Airway epithelial cell (primary cell): ENCODE measurements at places on chromosomes 11 and 22. TPM values are rescaled to one million over a fixed set of nuclear protein-coding genes. Genes with fewer than 3 reads are reported as not detected.

APOL5 gene
- not detected in 2 replicates for total RNA-seq

CHRM1 gene
- total RNA-seq = not detected in 2 replicates

RIMBP3C gene
- total RNA-seq = 0.14 TPM in 1 of 2 replicates, not detected in the other

DNAJB13 gene
- total RNA-seq = 0.14 and 0.28 TPM in 2 replicates

HDHD5 gene
- total RNA-seq = 63.1 and 63.6 TPM in 2 replicates

OVOL1 gene
- 26.4 and 31.0 TPM in 2 replicates for total RNA-seq

TRIM34 gene
- total RNA-seq = 9.4 and 9.5 TPM in 2 replicates

PGR gene
- not detected in 2 replicates for total RNA-seq

MMP27 gene
- total RNA-seq = not detected in 2 replicates

LRRC4C gene
- total RNA-seq = not detected in 2 replicates

PAX6 gene
- not detected in 2 replicates for total RNA-seq

RPS3 gene
- total RNA-seq = 3,021 and 4,095 TPM in 2 replicates

FAM181B gene
- total RNA-seq = 1.1 TPM in 2 replicates

HSPB2 gene
- not detected in 2 replicates for total RNA-seq

HBE1 gene
- total RNA-seq = not detected in 2 replicates

CDC42EP2 gene
- 6.1 and 9.5 TPM in 2 replicates for total RNA-seq

ART1 gene
- total RNA-seq = not detected in 2 replicates

INPPL1 gene
- total RNA-seq = 26.1 and 37.9 TPM in 2 replicates

CHRDL2 gene
- not detected in 2 replicates for total RNA-seq

MGAT3 gene
- total RNA-seq = 0.37 and 0.85 TPM in 2 replicates

MYO7A gene
- total RNA-seq = 0.07 TPM in 1 of 2 replicates, not detected in the other

C11orf65 gene
- total RNA-seq = 1.4 and 2.1 TPM in 2 replicates

PRSS23 gene
- 95.0 and 127 TPM in 2 replicates for total RNA-seq

MFRP gene
- total RNA-seq = not detected in 2 replicates

NCAM1 gene
- total RNA-seq = not detected in 2 replicates

PNPLA3 gene
- 8.7 and 11.0 TPM in 2 replicates for total RNA-seq

ELFN2 gene
- total RNA-seq = 3.2 and 4.7 TPM in 2 replicates

KRTAP5-3 gene
- not detected in 2 replicates for total RNA-seq

FAT3 gene
- under 0.01 TPM in 1 of 2 replicates, not detected in the other for total RNA-seq

TPBGL gene
- total RNA-seq = not detected in 2 replicates

RBX1 gene
- total RNA-seq = 67.3 and 71.2 TPM in 2 replicates

OR52I1 gene
- total RNA-seq = not detected in 2 replicates

APOBEC3F gene
- 2.1 and 4.2 TPM in 2 replicates for total RNA-seq

MPZL3 gene
- total RNA-seq = 16.5 and 20.0 TPM in 2 replicates

HOATZ gene
- not detected in 2 replicates for total RNA-seq

CDON gene
- 1.6 and 3.8 TPM in 2 replicates for total RNA-seq

MEI1 gene
- not detected in 2 replicates for total RNA-seq

CDC45 gene
- total RNA-seq = 20.4 and 28.6 TPM in 2 replicates

CALCA gene
- not detected in 2 replicates for total RNA-seq

SLC22A8 gene
- not detected in 2 replicates for total RNA-seq

SLC29A2 gene
- total RNA-seq = 5.9 and 8.7 TPM in 2 replicates

MRGPRG gene
- total RNA-seq = not detected in 2 replicates

TTLL8 gene
- total RNA-seq = not detected in 2 replicates

KRTAP5-11 gene
- total RNA-seq = not detected in 2 replicates

C22orf31 gene
- not detected in 2 replicates for total RNA-seq

RFPL3 gene
- not detected in 2 replicates for total RNA-seq

ADM2 gene
- total RNA-seq = 1.4 and 1.6 TPM in 2 replicates

OR8G5 gene
- total RNA-seq = not detected in 2 replicates

PAFAH1B2 gene
- total RNA-seq = 73.8 and 104 TPM in 2 replicates
